ENCODE measurements at places on chromosomes 16 and 17. TPM values are rescaled to one million over a fixed set of nuclear protein-coding genes. Genes with fewer than 3 reads are reported as not detected.

DNA sequence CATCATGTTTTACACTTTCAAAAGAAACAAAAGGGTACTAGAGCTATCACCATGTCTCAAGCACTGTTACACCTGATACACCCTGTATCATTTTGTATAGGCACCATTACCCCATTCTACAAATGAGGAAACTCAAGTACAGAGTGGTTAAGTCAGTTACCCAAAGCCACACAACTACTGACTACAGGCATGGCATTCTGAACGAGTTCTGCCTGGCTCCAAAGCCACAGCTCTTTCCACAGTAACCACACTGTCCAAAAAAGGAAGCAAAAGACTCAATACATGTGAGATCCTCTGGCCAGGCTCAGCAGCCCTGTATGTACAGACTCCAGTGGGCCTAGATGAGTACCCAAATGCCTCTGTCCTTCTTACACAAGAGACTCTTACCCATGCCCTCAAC, 4.7 kb downstream of the DYNC1LI2 start:
- no peak for DNase-seq

DNA sequence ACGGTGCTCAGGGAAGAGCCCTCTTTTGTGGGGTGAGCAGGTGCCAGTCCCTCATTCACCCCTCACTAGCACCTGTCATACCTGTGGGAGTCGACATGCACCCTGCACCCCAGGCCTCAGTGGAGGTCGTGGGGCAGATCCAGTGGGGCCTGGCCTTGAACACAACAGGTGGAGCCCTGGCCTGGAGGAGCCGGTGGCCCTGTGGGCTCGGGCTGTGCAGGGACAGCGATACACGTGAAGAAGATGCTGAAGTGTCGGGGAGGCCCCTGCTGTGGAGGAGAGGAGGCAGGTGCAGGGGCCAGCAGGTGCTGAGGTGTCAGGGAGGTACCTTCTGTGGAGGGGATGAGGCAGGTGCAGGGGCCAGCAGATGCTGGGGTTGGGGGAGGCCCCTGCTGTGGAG, 31.8 kb downstream of the ZNF750 start:
- no peak for DNase-seq

Gene NOXO1
- not detected for total RNA-seq

Gene SEPTIN12
- total RNA-seq = not detected
